ENCODE measurements at places on chromosomes 3 and 15.

DNA sequence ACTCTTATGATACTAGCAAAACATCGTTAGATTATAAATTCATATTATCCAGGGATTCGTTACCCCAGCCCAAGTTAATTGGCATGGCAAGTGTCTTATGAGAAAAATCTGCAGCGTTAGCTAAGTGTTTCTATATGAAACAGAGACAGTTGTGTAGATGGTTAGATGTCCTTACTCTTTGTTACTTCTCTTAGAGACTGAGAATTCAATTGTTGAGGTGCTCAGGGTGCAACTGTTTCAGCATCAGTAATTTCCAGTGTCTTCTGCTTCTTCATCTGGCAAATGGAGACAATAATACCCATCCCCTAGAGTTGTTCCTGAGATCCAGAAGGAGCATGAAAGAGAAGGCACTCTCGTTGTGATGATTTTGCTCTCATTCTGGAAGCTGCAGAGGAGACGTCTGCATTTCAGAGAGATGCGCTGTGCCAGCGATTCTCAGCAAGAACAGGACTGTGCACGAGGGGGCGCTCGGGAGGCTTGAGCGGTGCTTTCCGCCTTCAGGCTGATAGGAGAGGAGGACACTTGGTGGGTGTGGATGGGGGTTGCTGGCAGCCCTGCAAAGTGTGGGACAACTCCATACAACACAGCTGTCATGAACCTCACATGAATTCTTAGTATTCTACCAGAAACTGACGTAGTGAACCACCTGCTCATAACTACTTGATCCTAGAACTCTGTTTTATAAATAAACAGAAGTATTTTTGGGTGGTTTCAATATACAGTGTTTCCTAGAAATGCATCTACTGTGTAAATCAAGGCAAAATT, 39.7 kb upstream of the SPSB4 start:
- DNase-seq: peak; percentile 21

GRCh38 chr15:83204697-83205096, 2.9 kb downstream of the HDGFL3 start:
- DNase-seq: no peak

GRCh38 chr3:59780209-59780608, 730.4 kb upstream of the CFAP20DC start:
- DNase-seq: no peak

DNA sequence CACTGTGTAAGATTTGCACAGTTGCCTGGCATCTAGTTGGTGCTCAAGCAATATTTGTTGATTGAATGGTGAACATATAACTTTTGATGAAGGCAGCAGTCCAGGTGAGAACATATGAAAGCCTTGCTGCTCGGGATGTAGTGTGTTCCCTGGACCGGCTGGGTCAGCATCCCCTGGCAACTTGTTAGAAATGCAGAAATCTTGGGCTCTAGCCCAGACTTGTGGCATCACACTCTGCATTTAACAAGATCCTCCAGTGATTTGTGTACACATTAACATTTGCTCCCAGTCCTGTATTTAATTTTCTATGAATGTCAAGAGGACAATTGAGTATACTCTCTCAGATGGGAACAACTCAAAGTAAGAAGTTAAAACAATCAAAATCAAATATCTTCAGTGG, 69.0 kb upstream of the SAMMSON start:
- no peak for DNase-seq

GRCh38 chr3:110767156-110767555, 304.5 kb upstream of the NECTIN3 start:
- no peak for DNase-seq

GRCh38 chr3:53880396-53881345, 1.3 kb downstream of the ACTR8 start:
- no peak for DNase-seq

DNA sequence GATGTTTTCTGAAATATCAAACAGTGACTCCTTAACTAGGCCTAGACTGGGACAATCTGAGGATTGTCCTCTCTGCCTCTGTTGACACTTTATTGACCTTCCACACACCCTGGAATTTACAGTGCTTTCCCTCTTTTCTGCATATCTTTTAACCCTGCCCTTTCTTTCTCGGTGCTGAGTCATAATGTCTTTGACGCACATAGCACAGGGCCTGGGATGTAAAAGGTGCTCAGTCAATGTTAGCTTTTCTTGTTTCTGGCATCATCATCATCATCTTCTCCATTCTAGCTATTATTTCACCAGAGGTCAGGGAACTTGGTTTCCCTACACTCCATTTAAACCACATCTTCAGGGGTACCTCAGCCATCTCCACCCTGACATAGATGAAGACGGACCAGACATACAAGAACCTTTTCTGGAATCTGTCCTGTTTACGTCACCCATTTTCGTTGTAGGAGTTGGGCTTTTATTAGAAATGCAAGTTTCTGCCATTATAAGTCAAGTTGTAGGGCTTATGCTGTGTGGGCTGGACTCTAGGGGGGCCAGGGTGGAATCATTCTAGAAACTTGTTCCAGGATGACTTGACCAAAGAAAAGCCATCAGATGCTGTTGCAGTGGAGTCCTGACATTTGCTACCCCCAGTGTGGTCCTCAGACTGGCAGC, 46.6 kb downstream of the ZBTB38 start:
- no peak for DNase-seq

DNA sequence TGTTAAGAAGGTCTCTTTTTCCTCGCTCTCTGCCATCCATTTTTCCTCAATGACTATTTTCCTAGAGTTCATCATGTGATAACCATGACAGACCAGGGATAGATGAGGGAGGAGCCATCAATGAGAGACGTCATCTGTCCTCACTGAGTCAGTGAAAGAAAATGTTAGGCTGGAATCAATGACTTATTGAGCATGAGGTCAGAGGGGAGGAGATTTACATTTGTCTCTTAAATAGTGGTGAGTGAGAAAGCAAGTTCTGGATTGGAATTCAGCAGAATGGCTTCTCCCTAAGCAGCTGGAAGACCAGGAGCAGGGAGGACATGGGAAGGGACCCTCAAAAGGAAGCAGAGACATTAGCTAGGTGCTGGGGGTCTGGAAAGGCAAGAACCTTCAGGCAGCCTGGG, 28.2 kb upstream of the USP3 start:
- DNase-seq: no peak

GRCh38 chr3:105417525-105418289, 51.0 kb downstream of the ALCAM start:
- DNase-seq: no peak

DNA sequence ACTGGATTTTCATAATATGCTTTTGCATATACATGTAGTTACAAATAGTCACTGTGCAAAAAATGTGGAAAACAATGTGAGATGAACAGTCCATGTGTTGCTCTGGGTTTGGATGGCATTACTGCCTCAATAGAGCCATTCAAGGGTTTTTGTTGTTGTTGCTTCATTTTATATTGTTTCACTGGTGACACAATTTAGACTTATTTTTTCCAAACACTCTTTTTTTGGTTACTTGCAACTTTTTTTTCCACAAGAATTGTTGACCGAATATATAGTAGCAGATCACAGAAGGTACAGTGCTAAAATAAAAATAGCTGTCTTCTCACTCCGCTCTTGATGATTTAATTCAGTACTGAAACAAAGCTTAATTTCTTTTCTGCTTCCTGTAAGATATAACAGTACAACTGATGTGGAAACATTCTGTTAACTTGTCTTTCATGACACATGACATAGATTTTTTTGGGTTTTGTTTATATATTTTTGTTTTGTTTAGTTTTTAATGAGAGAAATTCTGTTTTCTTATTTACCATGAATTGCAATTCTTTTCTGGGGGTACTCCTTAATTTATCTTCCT, 618.6 kb downstream of the NAALADL2 start:
- DNase-seq: no peak

DNA sequence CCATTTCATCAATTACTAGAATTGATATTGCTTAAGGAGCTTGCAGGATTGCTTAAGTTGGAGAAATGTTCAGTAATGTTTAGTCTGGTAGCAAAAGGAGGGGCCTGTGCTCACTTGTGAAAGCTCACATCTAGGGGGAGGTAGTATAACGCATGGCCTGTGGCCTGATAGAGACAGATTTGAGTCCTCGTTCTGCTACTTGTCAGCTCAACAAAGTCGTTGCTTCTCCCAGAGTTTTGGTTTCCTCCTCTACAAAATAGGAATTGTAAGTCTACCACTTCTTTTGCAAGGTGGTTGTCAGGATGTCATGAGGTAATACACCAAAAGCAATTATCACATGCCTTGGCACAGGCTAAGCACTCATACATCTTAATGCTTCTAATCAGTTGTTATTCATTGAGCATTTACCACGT, 1.3 kb downstream of the ST3GAL6 start:
- DNase-seq: no peak

GRCh38 chr15:94033683-94034020, 197.7 kb upstream of the MCTP2 start:
- DNase-seq: no peak

DNA sequence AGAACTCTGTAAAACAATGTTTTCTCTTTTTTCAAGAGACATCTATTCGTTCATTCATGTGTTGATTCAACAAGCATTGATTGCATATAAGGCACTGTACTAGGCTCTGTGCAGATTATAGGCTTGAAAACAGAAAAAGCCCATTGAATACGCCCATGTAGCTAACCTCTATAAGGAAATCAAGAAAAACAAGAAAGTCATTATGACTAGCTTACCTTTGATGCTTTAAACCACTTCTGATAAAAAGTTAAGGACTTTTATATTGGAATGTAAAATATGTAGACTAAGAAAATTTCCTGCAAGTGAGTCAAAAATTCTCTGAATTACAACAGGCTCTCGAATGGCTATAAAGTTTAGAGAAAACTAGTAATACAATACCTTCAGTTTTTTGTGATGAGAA, 92.5 kb downstream of the BDH1 start:
- no peak for DNase-seq

DNA sequence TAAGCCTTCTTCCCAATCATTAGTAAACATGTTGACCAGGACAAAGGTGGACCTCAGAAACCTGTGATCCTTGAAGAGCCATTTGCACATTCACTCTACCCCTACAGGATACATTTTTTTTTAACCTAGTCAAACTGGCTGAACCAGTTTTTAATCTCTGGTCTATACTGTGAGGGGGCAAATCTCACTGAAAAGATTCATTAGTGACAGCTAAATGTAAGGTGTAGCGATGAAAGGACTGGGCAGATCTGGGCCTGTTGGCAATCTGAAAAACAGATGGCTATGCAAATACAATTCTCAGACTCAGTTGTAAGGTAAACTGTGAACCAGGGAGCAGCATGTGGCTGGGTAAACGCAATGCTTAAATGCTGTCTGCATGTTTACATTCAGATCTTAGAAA, 75.6 kb upstream of the SNTN start:
- DNase-seq: no peak

GRCh38 chr3:17423786-17424536, 318.5 kb downstream of the TBC1D5 start:
- DNase-seq: no peak

DNA sequence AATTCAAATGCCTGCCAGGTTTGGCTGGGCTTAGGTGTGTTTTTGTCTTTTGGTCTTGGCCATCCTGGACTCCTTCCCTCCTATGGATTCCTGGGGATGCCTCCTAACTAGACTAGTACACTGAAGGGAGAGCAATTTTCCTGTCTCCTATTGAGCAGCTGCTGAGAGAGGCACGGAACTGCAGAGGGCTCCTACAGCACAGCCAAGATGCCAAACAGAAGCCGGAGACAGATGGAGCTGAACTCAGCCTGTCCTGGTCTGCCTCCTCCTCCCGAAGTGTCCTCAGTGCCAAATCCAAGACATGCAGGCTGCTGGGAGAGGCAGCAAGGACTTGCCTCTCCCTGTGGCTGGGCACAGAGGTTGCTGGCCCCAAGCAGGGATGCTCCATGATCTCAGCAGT, 256.6 kb upstream of the PROK2 start:
- DNase-seq: no peak

DNA sequence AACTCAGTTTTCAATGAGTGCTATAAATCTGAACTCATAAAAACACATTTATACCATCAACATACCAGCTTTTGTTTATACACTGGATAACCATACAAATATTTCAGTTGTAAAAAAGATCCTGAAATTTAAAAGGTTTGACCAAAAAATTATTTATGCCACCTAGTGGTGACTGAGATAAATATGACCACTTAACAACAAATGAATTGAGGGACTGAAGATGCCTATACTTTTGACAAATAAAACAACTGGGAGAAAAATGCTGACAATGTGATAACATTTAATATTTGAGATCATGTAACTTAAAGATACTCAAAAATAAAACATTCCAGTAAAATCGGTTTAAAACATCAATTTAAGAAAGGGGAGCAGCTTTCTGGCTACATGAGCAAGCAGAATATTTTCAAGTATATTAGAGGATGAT, 30.4 kb downstream of the ATG3 start:
- DNase-seq: no peak

- DNase-seq: no peak
These were observed 256.4 kb upstream of the MCTP2 start for GRCh38 chr15:93974804-93975481.

DNA sequence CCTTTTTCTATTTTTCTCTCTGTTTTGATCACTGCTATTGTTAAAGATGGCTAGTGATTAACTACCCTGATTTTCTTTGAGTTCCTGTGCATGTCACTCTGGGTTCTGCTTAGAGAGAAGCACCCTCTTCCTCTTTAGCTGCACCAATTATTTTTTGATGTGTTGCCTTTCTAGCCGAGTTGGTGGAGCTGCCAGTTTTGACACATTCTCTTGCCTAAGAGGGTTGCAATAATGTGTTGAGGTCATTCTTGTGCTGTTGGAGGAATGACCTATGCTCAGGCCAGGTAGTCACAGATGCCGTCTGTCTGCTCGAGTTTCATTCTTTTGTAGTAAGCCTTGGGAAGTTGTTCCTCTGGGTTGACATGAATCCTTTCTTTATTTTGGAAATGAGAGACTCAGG, 84.6 kb upstream of the DPH6 start:
- DNase-seq: no peak

GRCh38 chr15:94229591-94230369, 1.6 kb upstream of the MCTP2 start:
- no peak for DNase-seq

DNA sequence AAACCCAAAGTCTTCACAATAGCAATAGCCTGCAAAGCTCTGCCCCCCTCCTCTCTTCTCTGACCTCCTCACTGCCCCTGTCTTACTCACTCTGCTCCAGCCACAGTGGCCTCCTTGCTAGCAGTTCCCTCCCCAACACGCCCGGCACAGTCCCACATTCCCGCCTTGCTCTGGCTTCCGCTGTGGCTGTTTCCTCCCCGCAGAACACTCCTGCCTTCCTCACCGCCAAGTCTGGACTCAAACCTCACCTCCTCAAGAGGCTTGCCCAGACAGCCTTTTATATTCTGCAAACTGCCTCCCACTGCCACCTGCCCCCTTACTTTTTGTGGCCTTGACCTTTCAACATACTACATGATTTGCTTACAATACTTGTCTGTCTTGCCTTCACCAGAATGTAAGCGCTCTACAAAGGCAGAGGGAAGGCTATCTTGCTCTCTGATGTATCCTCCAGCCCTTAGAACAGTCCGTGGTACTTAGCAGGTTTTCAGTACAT, 406 bp upstream of the MPI start:
- no peak for DNase-seq

- DNase-seq: no peak
These were observed 302.0 kb downstream of the RYR3 start for GRCh38 chr15:33612721-33613304.

DNA sequence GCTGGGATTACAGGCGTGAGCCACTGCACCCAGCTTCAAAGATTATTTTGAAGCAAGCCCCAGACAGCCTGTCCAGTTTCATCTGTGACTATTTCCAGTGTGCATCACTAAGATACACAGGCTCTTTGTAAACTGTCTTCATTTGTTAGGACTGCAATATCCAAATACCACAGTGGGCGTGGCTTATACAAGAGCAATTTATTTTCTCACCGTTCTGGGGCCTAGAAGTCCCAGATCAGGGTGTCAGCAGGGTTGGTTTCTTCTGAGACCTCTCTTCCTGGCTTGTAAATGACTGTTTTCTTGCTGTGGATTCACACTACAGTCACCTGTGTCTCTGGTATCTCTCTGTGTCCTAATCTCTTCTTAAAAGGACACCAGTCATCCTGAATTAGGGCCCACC, 59.7 kb downstream of the RLBP1 start:
- DNase-seq: no peak

Measured in 8988T (cell line).